ENCODE measurements at places on chromosomes 2 and 18.
A peak's percentile ranks its signal among the peaks of the same experiment; 100 is the strongest.

GRCh38 chr2:23734416-23734815, 192.5 kb downstream of the ATAD2B start:
- DNase-seq: no peak

GRCh38 chr18:35389095-35389618, 12.0 kb upstream of the ZNF396 start:
- no peak for DNase-seq

GRCh38 chr18:76167410-76167809, 327.6 kb downstream of the ZNF516 start:
- DNase-seq: no peak

- DNase-seq: no peak
Measured at GRCh38 chr2:3839476-3839875, 136.1 kb downstream of the DCDC2C start.

- DNase-seq: no peak
Measured at GRCh38 chr2:162233197-162233596, 10.0 kb downstream of the FAP start.

DNA sequence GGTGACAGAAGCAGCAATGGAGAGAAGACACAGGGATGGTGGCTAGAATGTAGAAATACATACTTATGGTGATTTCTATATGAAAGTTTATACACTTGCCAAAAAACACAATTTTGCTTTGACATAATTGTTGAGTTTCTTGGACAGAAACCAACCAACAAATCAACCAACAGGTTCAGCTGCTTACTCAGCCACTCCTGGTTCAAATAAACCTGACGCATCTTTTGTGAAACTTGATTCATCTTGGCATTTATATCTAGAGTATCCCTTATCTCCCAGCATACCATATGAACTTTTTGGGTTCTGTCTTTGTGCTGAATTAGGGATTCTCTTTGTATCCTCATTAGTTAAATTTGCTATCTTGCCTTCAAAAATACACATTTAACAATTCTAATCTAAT, 54.1 kb upstream of the ERBB4 start:
- DNase-seq: no peak

- no peak for DNase-seq
Measured at GRCh38 chr2:238654479-238655197, 193.2 kb upstream of the TWIST2 start.

GRCh38 chr18:73245345-73245744, 377.6 kb upstream of the NETO1 start:
- no peak for DNase-seq

DNA sequence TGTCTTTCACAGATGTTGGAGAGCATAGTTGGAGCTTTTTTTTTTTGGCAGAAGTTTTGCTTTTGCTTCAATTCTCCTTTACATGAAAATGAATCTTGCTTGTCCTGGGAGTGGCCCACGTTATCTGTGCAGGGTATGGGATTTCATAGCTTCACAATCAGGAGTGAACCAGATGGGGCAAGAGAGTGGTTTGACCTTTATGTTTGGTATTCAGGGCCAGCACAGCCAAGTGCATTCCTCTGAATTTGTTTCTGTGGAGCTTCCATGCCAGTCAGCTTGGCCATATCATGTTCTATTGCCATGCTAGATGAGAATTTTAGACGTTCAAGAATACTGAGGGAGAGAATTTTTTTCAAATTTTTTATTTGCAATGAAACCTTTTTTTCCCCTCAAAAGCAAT, 116.6 kb downstream of the PRPF40A start:
- DNase-seq: no peak

- DNase-seq: peak; percentile 12
Measured at GRCh38 chr2:55231546-55232083, 478 bp downstream of the CLHC1 start.

GRCh38 chr18:79275461-79275860, 120.3 kb upstream of the NFATC1 start:
- DNase-seq: no peak

GRCh38 chr18:13696961-13697360, 29.4 kb downstream of the FAM210A start:
- DNase-seq: no peak

DNA sequence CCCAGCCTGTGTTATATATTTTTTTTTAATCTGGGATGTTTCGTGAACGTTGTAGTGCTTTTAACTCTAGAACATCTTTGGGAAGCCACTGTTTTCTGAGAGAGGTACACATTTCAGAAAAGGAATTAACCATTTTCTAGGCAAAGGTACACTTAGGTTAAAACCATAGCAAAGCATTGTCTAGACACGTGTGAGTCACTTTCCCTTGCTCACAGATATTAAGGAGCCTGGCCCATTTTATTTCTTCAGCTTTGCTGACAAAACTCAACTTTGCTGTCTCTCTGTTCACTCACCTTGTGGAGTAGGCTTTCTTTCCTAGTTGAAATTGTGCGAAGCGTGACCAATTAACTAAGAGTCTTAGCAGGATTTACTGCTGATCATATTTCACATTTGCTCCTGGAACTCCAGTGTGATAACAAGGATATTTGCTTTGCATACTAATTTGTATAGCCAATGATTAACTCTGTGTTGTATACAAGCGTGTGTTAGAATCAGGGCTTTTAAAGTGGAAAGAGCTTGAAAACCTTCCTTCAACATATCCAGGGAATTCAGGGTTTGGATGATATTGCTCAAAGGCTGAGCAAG, 215.0 kb upstream of the AGAP1 start:
- DNase-seq: peak; percentile 21

DNA sequence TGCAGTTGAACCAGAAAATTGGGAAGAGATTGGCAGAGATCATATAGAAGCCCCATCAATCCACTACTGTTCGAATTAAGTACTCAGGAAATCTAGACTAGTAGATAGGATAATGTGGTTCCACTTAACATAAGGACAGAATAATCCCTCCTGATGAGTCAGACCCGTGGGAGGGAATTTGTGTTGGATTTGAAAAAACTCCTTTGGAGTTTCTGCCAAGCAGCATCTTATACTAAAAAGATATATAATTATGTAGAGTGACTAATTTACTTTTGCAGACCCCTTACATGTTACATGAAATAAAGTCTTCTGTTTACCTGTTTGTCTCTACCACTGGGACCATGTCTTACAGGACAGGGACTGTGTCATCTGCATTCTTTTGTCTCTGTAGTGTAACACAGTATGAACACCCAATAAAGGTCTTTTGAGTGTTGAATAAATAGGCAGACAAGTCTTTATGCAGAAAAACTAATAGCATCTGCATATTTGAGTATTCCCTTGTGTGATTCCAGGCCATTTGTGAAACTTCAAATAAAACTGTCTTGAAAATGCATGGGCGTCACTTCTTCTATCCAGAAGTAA, 122.6 kb upstream of the DNAJC10 start:
- no peak for DNase-seq

GRCh38 chr2:207777124-207777523, 7.4 kb upstream of the FZD5 start:
- DNase-seq: no peak

DNA sequence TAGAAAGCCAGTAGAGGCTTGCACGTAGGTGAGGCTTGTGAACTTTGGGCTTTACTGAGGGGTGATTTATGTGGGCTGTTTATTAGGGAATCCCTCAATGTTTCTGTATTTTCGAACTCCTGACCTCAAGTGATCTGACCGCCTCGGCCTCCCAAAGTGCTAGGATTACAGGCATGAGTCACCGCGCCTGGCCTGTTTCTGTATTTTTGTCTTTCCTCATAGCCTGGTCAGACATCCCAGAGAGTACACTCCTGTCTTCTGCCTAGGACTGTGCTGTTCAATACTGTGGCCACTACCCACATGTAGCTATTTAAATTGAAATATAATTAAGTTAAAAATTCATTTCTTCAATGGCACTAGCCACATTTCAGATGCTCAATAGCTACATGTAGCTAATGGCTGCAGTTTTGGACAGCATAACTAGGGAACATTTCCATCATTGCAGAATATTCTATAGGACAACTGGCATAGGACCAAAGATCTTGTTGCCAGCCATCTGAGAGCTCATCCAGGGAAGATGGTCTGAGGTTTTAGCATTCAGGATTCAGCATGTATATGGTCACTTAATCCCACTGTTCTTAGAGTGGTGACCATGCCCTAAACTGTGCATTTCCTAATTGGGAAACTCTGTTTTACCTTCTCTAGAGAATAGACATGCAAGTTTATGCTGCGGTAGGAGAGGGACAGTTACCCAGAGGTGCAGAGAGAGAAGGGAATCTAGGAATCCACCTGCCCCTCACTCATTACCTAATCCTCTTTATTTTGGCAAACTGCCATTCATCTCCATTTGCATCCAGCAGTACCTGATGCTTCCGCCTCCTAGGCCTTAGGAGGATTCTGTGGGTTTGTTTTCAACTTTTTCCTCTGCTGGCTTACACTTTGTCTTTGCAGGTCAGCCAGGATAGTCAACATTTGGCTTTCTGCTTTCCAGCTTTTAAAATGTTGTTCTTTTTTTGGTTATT, 64.4 kb downstream of the LCLAT1 start:
- no peak for DNase-seq

- DNase-seq: no peak
Measured at GRCh38 chr2:205696331-205696926, 14.1 kb downstream of the NRP2 start.

DNA sequence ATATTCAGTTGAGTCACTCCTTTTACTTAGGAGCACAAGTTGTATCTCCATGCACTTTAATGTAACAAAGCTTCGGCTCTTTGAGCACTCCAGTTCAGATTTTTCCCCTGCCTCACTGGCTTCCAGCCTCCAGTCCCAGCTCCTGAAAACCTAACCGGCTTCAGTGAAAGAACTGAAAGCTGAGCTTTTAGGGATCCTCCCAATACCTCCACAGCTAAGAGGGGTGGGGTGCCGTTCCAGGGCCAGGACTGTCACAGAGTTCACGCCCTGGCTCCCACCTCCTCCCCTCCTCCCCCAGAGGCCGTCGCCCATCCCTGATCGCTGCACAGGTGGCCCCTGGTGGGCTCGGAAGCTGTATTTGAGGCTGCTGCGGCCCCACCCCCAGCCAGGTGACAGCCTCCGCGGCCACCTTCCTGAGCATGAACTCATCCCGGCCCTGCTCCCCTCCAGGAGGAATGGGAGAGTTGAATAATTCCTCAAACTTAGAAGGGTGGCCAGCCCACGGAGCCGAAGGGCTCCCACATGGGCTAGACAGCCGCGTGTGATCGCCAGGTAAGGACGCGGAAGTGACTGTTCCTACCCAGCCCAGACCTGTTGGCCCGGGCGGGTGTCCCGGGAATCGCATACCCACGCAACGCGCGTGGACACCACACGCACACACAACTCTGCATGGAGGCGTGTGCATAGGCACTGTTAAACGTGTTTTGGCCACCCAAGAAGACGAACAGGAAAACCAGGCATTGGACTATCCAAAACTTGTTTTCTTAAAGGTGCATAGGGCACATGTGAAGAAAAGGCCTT, 1.8 kb downstream of the MYO5B start:
- DNase-seq: no peak

DNA sequence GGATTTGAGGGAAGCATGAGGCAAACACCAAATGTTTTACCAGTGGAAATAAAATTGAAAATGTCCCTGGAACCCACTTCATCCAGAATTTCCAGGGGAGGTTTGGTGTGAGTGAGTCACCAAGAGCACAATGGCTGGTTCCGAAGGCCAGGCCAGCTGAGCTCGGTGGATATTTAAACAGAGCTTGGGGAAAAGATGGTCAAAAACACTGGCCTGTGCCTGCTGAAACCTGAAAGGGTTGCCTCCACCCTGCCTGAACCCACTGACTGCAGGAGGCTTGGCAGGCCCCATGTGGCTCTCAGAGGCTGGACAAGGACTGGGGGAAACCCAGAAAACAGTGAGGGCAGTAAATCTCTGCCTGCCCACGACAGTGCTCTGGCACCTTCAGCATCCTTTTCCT, 93.9 kb downstream of the TTC32 start:
- DNase-seq: no peak

- no peak for DNase-seq
Measured at GRCh38 chr2:147231607-147232006, 613.2 kb upstream of the ACVR2A start.

DNA sequence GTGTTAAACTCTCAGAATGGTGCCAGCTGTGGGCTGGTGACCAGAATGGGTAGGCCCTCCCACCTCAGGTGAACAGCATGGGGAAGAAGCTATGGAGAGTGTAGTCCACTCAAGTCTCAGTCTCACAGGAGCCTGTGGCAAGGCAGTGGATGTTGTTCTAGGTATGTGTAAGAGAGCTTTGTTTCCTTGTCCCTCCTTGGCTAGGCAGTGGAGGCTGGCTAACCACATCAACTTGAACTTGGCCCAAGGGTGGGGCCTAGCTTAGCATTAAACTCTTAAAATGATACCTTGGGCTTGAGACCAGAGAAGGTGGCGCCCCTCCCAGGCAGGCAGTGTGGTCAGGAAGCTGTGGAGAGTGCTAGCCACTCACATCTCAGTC, 53.2 kb upstream of the SLC4A10 start:
- DNase-seq: no peak

DNA sequence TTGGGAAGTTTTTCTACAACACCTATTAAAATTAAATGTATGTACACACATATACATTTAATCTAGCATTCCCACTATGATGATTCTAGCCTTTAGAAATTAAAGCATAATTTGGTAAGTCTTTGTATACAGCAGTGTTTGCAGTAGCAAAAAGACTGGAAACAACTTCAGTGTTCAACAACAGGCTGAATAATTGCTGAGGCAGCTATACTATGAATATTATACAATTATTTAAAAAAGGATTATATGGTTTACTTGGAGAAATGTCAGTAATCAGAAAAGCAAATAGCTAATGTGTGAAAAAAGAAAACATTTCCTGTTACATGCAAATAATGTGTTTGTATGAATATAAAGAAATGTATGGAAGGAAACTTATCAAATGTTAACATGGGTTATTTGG, 1.4 kb upstream of the ZNF638 start:
- no peak for DNase-seq

GRCh38 chr2:10266133-10266620, 36.5 kb upstream of the HPCAL1 start:
- DNase-seq: no peak

GRCh38 chr2:28869494-28870145, 489 bp downstream of the TRMT61B start:
- DNase-seq: peak; percentile 2

- no peak for DNase-seq
Measured at GRCh38 chr2:217695033-217695520, 307.7 kb downstream of the TNS1 start.

DNA sequence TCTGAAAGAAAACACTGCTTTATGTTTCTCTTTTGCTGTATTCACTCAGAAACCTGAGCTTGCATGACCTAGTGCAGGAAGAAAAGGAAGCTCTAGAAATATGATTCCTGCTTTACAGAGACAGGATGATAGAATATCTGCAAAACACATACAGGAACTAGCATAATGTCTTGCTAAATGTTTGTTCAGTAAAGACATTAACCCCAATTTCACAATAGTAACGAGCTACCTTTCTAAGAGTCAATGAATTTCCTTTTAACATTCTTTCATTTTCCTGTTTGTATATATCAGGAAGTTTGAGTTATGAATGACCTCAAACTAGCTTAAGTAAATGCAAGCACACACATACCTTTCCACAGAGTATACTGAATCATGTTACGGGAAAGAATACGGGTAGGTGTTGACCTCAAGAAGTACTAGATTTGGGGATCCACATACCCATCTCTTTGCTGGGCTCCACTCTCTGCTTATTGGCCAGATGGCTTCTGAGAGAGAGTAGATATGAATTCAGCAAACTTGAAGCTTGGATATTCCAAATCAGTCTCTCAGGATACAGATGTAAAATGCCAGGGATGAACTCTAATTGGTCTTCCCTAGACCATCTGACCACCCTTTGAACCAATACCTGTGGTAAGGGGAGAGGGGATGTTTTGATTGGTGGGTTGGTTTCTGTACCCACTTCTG, 18.2 kb upstream of the ACSL3 start:
- DNase-seq: no peak

- peak; percentile 43 for DNase-seq
Measured at GRCh38 chr2:158969715-158970240, 1.3 kb downstream of the TANC1 start.

- DNase-seq: no peak
Measured at GRCh38 chr18:2537296-2537695, 34.0 kb downstream of the METTL4 start.
